ENCODE measurements at places on chromosomes 11 and 22. TPM values are rescaled to one million over a fixed set of nuclear protein-coding genes. Genes with fewer than 3 reads are reported as not detected.

DNA sequence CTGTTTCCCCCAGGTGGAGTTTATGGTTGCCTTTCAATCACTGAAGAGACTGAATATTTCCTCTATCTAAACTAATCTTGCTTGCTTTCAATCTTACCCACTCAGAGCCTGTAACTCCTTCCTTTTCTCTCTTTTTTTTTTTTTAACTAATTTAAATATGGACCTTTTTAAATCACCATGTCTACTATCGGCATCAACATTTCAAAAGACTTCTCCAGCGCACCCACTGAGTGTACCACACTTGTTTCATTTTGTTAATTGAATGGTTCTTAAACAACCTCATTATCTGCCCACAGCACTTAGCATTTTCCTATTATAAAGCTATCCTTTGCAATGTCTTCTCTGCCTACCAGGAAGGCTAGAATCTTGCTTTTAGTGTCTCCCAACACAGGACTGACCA is 1212.5 kb downstream of the LRRC4C start:
- H3K4me3 ChIP-seq = no peak overlapping the region

GRCh38 chr22:23837911-23838680 is 710 bp downstream of the DERL3 start:
- H3K4me1 ChIP-seq = peaks cover 39% of the 10 kb centered on the region
- no peaks in the 10 kb centered on the region for H3K27me3 ChIP-seq
- peak overlapping the region; percentile 83 for H3K27ac ChIP-seq
- H3K36me3 ChIP-seq = peaks cover 6% of the 10 kb centered on the region

- H3K27ac ChIP-seq = no peak overlapping the region
- no peaks in the 10 kb centered on the region for H3K36me3 ChIP-seq
- peaks cover 10% of the 10 kb centered on the region for H3K27me3 ChIP-seq
- peaks cover 16% of the 10 kb centered on the region for H3K4me1 ChIP-seq
Measured at GRCh38 chr11:115585361-115586024, 81.3 kb upstream of the CADM1 start.

DNA sequence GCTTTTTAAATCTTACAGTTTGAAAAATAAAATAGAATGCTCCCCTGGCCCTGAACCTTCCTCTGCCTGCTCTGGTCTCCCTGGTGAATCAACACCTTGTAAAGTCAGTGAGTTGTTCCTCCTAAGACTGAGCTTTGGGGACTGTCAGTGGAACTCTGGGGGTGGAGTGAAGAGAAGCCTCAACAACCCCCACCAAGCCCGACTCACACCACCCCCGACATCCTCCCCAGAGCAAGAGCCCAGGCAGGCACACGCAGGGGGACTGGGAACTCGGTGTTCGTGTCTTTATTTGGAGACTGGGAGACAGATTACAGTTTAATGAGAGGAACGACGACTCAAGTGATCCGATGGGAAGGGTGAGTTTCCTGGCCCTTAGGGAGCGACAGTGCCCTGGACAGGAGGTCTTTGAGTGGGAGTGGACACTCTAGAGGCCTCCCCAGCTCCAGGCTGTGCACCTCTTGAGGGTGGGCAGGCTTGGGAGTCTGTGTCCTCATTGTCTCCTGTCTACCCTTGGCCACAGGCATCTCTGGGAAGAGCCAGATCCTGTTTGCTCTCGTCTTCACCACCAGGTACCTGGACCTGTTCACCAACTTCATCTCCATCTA is 6.2 kb downstream of the KDELR3 start:
- H3K4me3 ChIP-seq = no peak overlapping the region
- no peaks in the 10 kb centered on the region for H3K27me3 ChIP-seq
- DNase-seq = no peak
- H3K4me1 ChIP-seq = peaks cover 33% of the 10 kb centered on the region
- peaks cover 14% of the 10 kb centered on the region for H3K36me3 ChIP-seq

Gene CCDC116
- 0.85 TPM for total RNA-seq

Gene TMPRSS6
- total RNA-seq = not detected
